ENCODE measurements at places on chromosomes 4 and X.

DNA sequence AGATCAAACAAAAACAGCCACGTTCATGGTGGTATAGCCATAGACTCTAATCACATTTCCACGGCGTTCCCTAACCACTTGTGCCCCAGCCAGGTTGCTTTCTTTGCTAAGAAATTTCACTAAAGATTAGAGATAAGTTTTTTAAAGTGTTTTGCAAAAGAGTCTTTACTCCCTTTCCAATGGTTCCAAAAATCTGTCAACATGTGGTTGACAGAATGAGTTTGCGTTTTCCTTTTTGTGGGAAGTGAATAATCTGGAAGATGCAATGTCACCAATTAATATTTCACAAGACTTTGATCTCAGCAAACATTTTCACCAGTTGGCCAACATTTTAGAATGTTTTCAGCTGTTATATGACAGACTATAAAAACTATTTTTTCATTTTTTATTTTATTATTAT, 35.3 kb downstream of the CXCL1 start:
- no peak for DNase-seq

DNA sequence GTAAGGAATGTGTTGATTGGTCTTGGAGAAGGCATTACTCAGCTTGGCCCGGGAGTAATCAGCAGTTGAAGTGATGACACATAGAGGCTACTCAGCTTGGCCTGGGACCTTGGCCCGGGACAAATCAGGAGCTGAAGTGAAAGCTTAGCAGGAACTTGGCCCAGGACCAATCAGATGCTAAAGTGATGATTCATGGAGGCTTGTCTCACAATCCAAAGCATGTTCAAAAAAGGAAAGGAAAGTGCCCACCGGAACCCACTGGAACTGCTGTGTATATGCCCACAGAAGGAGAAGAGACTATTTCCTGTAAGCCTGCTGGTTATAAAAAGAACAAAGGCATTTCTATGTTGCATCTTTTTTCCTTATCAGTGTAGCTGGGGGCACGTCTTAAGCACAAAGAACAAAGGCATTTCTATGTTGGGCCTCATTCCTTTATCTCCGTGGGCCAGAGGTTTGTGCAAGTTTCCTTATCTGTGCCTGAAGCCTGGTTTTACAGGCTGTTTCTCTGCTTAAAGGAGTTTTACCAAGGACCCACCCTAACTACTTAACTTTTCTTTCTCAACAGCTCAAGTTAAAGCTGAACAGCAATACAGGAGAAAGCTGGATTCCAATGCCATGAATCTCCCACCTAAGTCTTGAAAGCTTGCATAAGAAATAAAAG, 1176.7 kb downstream of the NLGN4X start:
- no peak for DNase-seq

DNA sequence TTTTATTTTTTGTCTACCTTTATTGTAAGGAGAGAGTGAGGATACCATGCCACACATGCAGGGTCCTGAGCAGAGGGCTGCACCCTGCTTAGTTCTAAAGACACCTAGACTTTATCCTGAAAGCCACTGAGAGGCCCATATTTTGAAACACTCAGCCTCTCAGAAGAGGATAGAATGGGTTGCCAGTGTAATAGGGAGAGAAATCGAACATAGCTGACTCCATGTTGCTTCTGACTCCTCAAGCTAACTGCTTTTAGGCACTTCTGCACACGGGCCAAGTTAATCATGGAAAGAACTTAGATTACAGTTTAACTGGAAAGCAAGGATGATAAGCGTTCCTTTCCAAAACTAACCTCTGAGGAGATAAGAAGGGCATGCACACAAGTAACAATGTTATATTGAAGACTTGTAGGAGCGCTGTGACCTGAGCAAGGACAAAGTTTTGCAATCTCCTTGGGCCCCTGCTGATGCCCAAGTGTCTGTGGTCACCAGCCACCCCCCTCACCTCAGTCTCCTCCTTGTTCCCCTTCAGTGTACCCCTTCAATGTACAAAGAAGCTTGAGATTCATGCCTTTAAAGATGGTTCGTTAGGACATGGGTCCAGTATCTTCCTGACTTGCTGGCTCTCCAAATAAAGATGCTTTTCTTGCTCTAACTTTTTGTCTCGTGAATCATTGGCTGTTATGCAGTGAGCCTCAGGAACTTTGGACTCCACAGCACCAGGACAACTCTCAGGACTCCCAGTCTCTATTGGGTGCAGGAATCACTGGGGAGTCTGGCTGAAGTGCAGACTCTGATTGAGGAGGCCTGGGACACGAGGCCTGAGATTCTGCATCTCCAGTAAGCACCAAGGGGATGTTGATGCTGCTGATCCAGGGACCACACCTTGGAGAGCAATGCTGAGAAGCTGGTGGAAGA, 25.4 kb upstream of the CD99 start:
- no peak for DNase-seq

- no peak for DNase-seq
Measured at GRCh38 chr4:114334884-114335330, 263.7 kb upstream of the UGT8 start.

- no peak for DNase-seq
Measured at GRCh38 chr4:168360271-168360670, 41.7 kb upstream of the DDX60 start.

- no peak for DNase-seq
Measured at GRCh38 chr4:180314972-180315371, 1928.2 kb upstream of the TENM3 start.

DNA sequence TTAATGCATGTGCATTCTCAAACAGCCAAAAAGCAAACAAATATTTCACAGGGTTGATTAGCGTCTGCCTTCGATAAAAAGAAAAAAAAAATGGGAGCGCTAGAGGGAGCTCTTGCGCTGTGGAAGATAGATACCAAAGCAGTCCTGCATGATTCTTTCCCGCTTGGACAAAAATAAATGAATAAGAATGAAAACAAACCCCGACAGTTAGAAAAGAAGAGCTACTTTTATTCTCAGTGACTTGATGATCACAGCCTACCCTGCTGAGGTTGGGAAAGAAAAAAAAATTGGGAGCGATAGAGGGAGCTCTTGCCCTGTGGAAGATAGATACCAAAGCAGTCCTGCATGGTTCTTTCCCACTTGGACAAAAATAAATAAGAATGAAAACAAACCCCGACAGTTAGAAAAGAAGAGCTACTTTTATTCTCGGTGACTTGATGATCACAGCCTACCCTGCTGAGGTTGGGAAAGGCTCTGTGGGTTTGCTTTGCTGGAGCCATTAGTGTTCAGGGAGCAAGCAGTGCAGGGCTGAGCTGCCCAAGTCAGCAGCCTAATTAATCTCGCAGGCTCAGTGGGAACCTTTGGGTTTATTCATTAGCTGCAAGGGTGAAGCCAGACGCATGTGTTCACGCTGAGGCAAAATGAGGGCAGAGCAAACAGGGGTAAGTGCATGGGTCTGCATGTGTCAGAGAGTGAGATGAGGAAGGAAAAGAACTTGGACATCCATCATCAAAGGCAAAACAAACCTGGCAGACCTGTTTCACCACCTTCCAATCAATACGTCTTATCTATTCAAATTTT, 249.3 kb upstream of the PRKX start:
- DNase-seq, result no peak

Measured in activated naive CD4-positive, alpha-beta T cell treated with anti-CD3 and anti-CD28 coated beads, Interleukin-2, amount 10 ng/mL, durations not matched to agents 7 days and 5 days (primary cell).